ENCODE measurements at places on chromosomes 12 and 14. TPM values are rescaled to one million over a fixed set of nuclear protein-coding genes. Genes with fewer than 3 reads are reported as not detected.
A peak's percentile ranks its signal among the peaks of the same experiment; 100 is the strongest.

- no peak for DNase-seq
Observed at GRCh38 chr12:53862206-53862605, 76.4 kb upstream of the HOXC13 start.

The HNF1A gene
- total RNA-seq, result not detected

The MDM1 gene
- total RNA-seq, result 5.6 TPM

DNA sequence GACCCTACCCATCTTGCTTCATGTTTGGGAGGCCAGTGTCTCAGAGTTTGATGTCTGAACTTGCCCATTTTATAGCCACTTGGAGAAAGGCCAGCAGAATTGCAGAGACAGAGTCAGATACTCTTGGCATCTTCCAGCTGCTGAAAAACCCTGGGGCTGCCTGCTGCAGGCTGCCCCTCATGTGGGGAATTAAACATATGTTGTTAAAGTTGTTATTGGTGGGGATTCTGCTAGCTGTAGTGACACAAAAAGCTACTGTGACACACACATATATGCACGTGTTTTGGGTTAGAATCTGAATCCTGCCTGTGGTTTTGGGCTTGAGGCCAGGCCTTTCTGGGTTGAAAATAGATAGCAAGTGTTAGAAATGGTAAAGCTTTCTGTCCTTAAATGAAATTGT is 1288.4 kb downstream of the AACS start:
- DNase-seq, result no peak

The HOXC10 gene
- not detected for total RNA-seq

The LRRC43 gene
- total RNA-seq, result not detected

DNA sequence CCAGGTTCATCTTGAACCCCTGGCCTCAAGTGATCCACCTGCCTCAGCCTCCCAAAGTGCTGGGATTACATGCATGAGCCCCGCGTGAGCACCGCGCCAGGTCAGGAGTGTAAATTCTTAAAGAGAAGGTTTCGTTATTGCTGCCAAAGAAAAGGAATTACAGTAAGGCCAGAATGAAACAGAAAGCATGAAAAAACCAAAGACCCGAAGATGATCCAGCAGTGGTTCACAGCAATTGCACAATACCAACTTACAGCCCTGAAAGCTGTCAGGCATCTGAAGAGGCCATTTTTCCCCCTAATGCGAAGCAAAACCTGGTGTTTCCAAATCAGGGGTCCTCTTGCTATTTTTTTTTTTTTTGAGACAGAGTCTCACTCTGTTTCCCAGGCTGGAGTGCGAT is 10.3 kb downstream of the RBM23 start:
- peak; percentile 51 for DNase-seq

The LAG3 gene
- not detected for total RNA-seq

The TMEM121 gene
- total RNA-seq, result 3.9 TPM

GRCh38 chr12:64093689-64094088 is 128.4 kb downstream of the KICS2 start:
- no peak for DNase-seq

GRCh38 chr12:77992760-77993159 is 162.1 kb downstream of the NAV3 start:
- no peak for DNase-seq

The TCL1B gene
- total RNA-seq, result not detected

DNA sequence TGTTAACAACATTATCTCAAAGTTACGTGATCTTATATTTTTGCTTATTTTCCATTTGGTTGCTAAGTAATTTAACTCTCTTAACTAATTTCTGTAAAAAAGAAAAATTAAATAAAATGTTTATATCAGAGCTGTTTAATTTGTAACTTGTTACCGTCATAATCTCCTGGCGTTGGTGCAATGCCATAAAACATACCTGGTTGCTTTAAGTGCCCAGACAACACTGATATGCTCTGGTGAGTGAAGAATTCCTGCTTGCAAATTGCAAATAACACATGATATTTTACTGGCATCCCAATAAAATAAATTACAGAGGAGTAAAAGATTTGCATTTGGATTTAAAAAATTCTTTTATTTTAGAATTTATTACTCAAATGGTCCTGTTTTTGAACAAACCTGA is 640.1 kb upstream of the MIS18BP1 start:
- DNase-seq, result no peak

The PLCZ1 gene
- not detected for total RNA-seq

The HOXC12 gene
- total RNA-seq, result not detected

DNA sequence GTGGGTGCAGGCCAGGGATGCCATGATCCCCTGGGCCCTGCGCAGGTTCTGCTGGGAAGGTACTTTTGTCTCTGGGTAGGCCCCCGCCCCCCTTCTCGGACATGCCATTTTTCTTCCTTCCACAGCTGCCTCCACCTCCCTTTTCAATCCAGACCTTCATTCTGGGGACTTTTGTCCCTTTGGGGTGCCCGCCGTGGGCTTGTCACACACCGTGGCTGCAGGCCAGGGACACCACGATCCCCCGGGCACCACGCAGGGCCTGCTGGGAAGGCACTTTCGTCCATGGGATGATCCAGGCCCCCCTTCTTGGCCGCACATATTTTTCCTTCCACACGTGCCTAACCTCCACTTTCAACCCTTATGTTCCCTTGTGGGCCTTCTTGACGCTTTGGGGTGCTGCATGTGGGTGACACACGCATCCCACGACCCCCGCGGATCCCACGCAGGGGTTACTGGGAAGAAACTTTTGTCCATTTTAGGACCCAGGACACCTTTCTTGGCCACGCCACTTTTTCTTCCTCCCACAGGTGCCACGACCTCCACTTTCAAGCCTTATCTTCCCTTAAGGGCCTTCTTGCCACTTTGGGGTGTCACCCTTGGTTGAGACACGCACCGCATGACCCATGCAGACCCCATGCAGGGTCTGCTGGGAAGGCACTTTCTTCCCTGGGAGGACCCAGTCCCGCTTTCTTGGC is 272.5 kb downstream of the ALG10 start:
- no peak for DNase-seq

- no peak for DNase-seq
Observed at GRCh38 chr14:41397926-41398325, 208.8 kb upstream of the LRFN5 start.

- DNase-seq, result no peak
Observed at GRCh38 chr14:59695198-59695597, 118.6 kb upstream of the CCDC175 start.

The OR8S1 gene
- total RNA-seq, result not detected

DNA sequence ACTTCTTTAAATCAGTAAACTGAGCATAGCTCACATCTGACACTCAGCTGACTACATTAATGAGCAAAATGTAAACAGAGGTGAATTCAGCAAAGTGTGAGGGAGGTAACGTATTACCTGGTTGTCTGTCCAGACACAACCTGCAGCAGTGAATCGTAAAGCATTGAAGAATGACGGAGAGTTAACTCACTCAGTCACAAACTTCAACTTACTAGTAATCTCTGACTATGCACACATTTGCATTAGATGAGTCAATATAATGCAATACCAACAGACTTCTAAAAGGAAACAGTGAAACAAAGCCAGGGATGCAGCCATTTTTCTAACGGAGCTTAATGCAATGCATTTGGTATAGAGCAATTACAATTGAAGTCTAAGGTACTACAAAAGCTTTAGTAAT is 40.0 kb downstream of the STX2 start:
- peak; percentile 15 for DNase-seq

GRCh38 chr12:109777544-109777943 is 55.7 kb downstream of the TRPV4 start:
- peak; percentile 10 for DNase-seq

The CTSG gene
- not detected for total RNA-seq

DNA sequence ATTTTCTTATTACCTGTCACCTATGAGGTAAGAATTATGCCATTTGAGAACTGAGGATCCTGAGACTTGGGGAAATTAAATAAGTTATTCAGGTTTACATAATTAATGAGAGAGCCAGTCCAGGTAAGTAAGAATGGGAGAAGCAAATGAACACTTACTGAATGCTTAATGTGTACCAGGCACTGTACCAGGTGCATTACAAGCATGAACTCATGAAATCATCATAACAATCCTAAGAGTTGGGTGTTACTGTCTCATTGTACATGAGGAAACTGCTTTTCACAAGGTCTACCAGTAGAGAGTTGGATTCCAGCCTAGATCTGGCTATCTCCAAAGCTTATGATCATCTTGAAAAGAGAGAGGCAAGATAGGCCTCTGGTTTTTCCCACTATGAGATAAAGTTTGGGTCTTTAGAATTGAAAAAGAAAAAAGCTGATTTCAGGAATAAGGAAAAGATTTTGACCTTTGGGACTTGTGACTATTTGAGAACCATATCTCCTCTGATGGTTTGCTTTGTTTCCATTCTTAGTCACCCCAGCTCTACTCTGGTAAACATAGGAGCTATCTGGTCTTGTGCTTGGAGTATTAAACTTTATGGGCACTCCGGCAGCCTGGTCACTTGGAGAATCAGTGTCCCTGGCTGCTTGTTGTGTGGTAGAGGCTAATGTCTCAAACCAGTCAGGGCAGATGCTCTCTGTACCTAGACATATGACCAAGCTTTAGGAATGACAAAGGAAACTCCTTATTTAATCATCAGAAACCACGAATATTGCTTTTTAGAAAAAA is 48.0 kb downstream of the PTHLH start:
- DNase-seq, result peak; percentile 61

- DNase-seq, result peak; percentile 16
Observed at GRCh38 chr12:124466216-124467128, 100.9 kb downstream of the NCOR2 start.

The TCL1A gene
- not detected for total RNA-seq

The PNP gene
- total RNA-seq, result 68.8 TPM

DNA sequence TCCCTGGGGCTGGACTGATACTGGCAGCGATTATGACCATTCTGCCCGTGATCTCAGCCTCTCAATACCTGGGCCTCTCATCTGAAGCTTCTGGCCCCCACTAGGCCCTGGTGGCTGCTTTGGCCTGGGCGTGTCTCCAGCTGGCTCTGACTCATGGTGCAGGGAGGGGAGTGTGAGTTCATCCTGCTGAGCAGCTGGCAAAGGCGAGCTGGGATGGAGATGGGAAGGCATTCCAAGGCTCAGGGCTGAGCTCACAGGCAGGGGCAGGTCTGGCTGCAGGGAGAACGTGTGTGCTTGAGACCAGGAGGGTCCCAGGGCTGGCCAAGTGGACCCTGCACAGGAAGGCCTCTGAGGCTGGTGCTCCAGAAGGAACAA is 221.8 kb downstream of the TMEM121 start:
- DNase-seq, result no peak

The CACNA2D4 gene
- 0.28 TPM for total RNA-seq

GRCh38 chr14:105363847-105364708 is 34.3 kb upstream of the TEX22 start:
- DNase-seq, result peak; percentile 72

DNA sequence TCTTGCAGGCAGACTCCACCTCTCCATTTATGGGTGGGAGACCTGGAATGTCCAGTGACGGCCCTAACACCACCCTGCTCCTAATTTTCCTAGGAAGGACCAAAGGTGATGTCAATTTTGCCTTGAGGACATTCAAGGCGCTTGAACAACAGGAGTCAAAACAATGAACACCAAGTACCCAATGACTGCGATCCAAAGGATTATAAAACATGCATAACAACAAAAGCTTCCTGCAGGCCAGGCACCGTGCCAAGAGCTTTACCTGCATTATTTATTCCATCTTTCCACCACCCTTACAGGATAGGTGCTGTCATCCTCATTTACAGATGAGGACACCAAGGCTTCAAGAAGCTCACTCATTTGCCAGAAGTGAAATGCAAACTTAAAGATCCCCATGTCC is 15.2 kb upstream of the FOXN3 start:
- no peak for DNase-seq

The EIF2S3B gene
- total RNA-seq, result 6.8 TPM

The OTX2 gene
- total RNA-seq, result not detected

- DNase-seq, result peak; percentile 38
Observed at GRCh38 chr12:25496098-25496587, 56.9 kb downstream of the LMNTD1 start.

GRCh38 chr12:127381681-127382080 is 885.3 kb upstream of the TMEM132C start:
- DNase-seq, result no peak

DNA sequence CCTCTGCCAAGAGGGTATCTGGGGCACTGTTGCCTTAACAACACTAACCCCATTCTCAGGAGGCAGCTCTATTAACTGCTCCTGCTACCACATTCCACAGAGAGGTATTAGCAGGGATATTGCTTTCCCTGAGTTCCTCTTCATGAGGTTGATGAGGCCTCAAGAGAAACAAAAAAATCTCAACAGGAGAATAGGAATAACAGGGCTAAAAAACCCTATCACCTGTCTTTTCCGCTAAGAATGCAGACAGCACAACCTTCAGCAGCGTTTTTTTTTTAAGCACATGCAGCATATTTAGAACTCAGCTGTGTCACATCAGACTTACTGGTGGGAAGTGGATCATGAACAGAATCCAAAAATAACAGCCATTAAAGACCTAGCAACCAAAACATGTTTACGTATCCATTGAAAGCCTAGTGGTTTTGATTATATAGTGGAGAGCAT is 29.2 kb downstream of the ATF7 start:
- peak; percentile 59 for DNase-seq

GRCh38 chr14:49106741-49107667 is 479.2 kb downstream of the RPS29 start:
- DNase-seq, result peak; percentile 47

- no peak for DNase-seq
Observed at GRCh38 chr14:92041203-92041602, 1.3 kb upstream of the TRIP11 start.

The PRKCH gene
- total RNA-seq, result 2.3 TPM

- no peak for DNase-seq
Observed at GRCh38 chr12:92952394-92952793, 23.3 kb upstream of the EEA1 start.

GRCh38 chr12:27595231-27595642 is 71.2 kb downstream of the PPFIBP1 start:
- peak; percentile 89 for DNase-seq

DNA sequence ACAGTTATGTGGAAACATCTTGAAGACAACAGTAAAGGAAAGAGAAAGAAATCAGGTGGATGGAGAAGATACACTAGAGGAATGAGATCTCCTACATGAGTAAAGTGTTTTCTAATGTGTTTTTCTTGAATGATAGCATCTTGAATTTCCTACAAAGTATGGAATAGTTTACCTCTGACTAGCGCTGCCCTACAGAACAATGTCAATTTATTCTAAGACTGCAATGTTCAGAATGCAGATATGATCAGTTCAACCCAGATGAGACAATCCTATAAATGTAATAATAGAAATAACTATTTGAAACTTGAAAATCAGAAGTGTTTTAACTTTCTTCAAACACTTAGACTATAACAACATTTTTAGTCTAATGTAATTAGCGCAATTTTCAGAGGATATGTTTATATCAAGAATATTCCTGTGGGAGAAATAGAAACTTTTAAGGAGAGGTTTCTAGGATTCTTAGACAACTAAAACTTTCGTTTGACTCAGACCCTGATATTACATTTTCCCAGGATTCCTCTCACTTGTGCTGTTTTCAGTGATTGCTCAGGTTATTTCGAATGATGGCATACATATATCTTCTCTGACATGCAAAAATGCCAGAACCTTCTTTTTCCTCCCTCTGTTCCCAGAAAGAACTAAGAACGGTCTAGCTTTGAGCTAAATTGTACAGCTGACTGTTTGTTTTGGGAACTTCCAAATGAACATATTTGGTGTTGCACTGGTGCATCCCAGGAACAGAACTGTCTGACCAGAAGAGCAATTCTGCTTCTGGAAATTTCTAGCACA is 1017.4 kb downstream of the DIO2 start:
- DNase-seq, result no peak

GRCh38 chr12:3728686-3729085 is 24.2 kb downstream of the CRACR2A start:
- DNase-seq, result no peak

- no peak for DNase-seq
Observed at GRCh38 chr12:70052476-70052875, 190.8 kb upstream of the CNOT2 start.

The SPRYD3 gene
- total RNA-seq, result 21.7 TPM
